ENCODE measurements at places on chromosomes 6 and 20.

GRCh38 chr6:116397914-116398313 lies 27.2 kb downstream of the DSE start:
- DNase-seq = no peak

- no peak for DNase-seq
These were observed 156.6 kb downstream of the OTOR start for GRCh38 chr20:16904751-16905150.

- DNase-seq = no peak
These were observed 30.4 kb upstream of the CD93 start for GRCh38 chr20:23116311-23117089.

DNA sequence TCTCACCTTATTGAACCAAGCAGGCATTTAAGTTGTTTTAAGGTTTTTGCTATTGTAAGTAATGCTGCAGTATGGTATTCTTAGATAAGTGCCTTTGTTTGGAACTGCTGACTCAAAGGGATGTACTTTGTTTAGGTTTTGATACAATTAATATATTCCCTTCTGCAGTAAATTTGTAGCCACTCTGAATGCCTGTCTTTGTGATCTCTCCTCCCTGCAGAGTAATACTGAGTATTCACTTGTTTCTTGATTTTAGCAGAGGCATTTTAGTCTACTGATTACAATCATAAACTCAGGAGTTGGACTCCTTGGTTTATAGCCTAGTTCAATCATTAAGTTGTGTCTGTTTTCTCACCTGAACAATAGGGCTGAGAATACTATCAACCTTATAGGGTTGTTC lies 13.4 kb downstream of the CDS2 start:
- no peak for DNase-seq

DNA sequence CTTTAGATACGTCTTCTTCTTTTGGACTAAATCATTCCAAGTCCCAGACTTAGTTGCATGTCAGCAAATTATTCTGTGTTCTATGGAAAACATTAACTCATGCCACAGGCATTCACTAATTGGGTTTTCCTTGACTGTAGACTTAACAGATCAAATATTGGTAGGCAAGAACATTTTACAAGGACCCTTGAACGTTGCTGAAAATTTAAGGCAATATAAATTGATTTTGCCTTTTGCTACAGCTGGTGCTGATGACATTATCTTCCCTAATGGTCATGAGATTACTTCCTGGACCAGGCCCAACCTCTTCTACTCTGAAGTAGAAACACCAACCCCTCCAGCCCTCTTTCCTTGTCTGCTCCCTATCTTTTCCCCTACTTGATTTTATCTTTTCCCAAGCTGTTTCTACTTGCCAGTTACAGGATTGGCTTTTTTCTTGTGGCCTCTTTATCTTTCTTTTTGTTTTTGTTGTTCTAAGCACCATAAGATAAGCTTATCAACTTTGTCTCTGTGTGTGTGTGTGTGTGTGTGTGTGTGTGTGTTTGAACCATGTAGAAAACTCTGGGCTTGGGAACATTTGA lies 514.0 kb upstream of the SOX4 start:
- DNase-seq = no peak

GRCh38 chr6:55255113-55255512 lies 72.2 kb upstream of the GFRAL start:
- no peak for DNase-seq

DNA sequence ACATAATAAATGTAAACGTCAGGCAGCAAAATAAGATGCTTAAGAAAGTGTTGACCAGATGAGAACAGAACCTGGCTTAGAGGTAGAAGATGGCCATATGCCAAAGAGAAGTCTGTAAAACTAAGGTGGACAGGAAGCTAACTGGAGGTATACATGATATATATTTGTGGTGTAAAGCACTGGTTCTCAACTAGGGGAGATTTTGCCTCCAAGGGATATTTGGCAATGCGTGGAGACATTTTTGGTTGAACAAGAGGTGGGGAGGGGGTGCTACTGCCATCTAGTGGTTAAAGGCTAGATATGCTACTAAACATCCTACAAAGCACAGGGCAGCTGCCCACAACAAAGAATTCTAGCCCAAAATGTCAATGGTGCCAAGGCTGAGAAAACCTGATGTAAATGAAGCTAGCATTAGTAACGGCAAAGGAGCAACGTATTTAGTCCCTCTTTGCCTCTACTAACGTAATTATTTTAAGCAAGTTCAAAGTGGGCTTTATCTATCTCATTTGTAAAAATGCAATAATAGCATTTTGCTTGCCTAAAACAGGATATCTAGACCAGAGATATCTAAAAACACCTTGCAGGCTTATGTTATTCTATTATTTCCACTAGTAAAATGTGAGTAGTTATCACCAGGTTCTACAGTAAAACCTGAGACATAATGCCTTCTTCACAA lies 182.6 kb downstream of the RNGTT start:
- DNase-seq = peak; percentile 6

DNA sequence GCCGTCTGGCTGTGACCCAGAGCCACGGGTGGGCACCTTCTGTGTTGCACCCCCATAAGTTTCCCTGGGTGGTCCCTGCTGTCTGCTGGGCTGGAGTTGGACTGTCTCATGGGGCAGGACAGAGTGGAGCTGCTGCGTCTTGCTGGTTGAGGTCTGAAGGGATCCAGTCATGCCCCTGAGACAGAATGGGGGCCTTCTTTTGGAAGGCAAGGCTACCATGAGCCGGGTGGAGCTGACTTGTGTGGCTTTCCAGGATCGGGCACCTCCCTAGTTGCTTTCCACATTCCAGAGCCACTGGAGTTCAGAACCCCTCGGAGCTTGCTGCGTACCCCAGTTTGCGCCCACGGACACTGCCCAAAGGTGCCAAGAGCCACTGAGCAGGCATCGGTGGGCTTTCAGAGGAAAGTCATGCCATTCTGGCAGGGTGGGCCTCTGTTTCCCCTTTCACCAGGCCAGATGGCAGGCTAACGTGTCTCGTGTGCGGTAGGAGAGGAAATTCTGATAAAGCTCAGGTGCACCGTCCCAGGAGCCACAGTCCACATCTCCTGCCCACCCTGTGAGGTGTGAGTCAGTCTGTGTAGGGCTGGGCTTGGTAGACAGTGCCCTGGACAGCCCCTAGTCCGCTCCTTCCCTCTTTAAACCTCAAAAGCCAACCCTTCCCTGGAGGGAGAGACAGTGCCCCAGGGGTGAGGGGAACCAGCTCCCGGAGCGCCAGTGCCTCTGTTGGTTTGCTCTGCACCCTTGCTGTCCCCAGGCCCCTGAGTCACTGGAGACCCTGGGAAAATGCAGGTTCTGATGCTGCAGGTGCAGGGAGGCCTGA lies 125.3 kb downstream of the SYCP2 start:
- no peak for DNase-seq

DNA sequence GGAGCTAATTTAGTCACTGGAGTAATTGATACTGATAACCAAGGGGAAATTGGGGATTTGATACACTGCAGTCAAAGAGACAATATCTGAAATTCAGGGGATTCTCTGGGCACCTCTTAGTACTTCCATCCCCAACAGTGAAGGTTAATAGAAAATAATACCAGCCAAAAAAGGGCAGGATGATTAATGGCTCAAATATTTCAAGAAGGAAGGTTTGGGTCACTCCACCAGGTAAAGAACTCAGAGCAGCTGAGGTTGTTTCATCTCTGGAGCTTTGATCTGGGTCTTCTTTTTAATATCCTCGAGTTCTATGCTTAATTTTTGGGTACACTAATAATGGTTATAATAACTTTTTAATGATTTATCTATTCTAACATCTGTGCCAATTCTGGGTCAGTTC lies 70.8 kb downstream of the CDKAL1 start:
- DNase-seq = no peak

DNA sequence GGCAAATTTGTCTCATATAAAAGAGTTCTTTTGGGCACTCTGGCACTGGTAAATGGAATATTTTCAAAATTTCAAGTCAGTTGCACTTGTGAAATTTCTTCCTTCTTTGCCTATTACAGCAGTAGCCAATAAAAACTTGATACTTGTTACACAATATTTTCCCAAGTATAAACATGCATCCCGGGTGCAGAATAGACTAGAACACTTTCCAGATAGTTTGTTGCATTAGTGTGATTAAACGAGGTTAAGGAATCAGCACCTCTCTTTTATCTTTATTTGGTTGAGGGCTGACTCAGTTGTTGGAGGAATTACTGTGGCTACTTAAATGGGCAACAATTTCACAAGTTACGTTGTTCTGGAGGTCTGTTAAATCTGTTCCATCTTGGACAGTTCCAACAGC lies 467.5 kb downstream of the CDKAL1 start:
- no peak for DNase-seq

DNA sequence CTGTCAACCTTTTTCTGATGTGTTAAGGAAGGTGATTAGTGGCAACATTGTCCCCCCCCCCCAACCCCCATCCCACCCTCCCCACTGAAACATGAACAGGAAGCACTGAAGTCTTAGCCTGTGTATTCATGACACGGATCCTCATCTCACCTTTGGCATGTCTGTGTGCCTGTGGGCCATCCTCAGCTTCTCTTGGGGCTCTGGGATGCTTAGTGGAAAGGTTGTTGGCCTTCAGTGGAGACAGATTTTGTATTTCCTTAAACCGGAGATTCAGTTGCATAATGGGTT lies 93.6 kb downstream of the RREB1 start:
- DNase-seq = no peak

- DNase-seq = no peak
These were observed 402.1 kb downstream of the KIF16B start for GRCh38 chr20:16171180-16171579.
